SJSA1 (cell line): ENCODE measurements at places on chromosomes 4 and X. TPM values are rescaled to one million over a fixed set of nuclear protein-coding genes. Genes with fewer than 3 reads are reported as not detected.

The SUPT20HL2 gene
- total RNA-seq = not detected in 2 replicates

The HERC6 gene
- total RNA-seq = 2.1 and 12.3 TPM in 2 replicates

The GPRASP1 gene
- 0.63 and 0.87 TPM in 2 replicates for total RNA-seq

The TMSB15B gene
- 3.5 and 23.2 TPM in 2 replicates for total RNA-seq

The ADH1C gene
- not detected in 2 replicates for total RNA-seq

The HGFAC gene
- 0.42 TPM in 1 of 2 replicates, not detected in the other for total RNA-seq

The CLNK gene
- total RNA-seq = not detected in 2 replicates

The SPACA5 gene
- total RNA-seq = not detected in 2 replicates

The TMSB15C gene
- total RNA-seq = 3.1 and 5.8 TPM in 2 replicates

The DCAF12L2 gene
- total RNA-seq = not detected in 2 replicates

The LIN54 gene
- 22.4 and 42.4 TPM in 2 replicates for total RNA-seq

The ADD1 gene
- total RNA-seq = 98.4 and 138 TPM in 2 replicates

The TMEM187 gene
- total RNA-seq = 1.1 TPM in 1 of 2 replicates, not detected in the other

The TGIF2LX gene
- not detected in 2 replicates for total RNA-seq

The PHF8 gene
- 7.8 and 15.0 TPM in 2 replicates for total RNA-seq

The TEC gene
- total RNA-seq = 0.05 and 0.25 TPM in 2 replicates

The FOXR2 gene
- total RNA-seq = not detected in 2 replicates

The ZNF630 gene
- 0.47 and 0.58 TPM in 2 replicates for total RNA-seq

The ADH5 gene
- 206 and 212 TPM in 2 replicates for total RNA-seq

The FAM53A gene
- 0.39 TPM in 1 of 2 replicates, not detected in the other for total RNA-seq

The PDCL2 gene
- not detected in 2 replicates for total RNA-seq

The LAGE3 gene
- total RNA-seq = 42.5 and 47.7 TPM in 2 replicates

The MEPE gene
- 0.24 TPM in 1 of 2 replicates, not detected in the other for total RNA-seq
